ENCODE measurements at places on chromosomes 16 and 17.

- DNase-seq, result no peak
Measured at GRCh38 chr17:32941419-32942032, 13.6 kb downstream of the TMEM98 start.

- no peak for DNase-seq
Measured at GRCh38 chr17:6257336-6257735, 177.6 kb downstream of the AIPL1 start.

DNA sequence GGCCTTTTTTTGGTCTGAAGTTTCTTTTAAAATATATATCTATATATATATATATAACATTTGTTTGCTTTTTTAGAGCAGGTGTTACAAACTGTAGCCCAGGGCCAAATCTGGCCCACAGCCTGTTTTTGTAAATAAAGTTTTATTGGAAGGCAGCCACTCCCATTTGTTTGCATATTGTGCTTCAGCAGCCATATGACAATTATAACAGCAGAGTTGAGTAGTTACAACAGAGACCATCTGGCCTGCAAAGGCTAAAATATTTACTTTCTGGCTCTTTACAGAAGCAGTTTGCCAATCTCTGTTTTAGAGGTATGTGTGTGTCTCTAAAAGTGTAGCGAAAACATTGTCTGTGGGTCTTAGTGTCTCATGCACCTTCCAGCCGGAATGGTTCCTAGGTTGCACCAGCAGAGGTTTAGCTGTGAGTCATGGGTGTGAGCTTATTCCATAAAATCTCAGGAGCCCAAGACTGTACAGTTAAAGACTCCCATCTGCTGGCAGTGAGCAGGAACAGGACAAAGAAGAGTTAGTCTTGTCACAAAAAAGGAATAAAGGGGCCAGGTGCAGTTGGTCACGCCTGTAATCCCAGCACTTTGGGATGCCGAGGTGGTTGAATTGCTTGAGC is 23.8 kb downstream of the LCMT1 start:
- peak; percentile 77 for DNase-seq

DNA sequence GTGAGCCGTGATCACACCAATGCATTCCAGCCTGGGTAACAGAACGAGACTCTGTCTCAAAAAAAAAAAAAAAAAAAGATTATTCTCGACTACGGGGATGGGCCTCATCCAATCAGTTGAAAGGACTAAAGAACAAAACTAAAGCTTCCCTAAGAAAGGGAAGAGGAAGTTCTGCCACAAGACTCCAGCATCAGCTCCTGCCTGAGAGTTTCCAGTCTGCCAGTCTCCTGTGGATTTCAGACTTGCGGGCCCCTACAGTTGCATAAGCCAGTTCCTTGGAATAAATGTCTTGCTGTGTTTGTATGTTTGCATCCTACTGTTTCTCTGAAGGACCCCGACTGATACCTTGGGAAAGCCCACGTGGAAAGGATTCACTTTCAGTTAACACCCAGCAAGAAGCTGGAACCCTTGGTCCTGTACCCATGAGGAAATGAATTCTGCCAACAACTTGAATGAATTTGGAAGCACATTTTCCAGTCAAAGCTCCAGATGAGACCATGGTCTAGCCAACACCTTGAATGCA is 26.3 kb upstream of the FZD2 start:
- DNase-seq, result no peak

GRCh38 chr17:40181205-40181604 is 3.9 kb downstream of the RAPGEFL1 start:
- no peak for DNase-seq

- DNase-seq, result no peak
Measured at GRCh38 chr16:15856901-15857698, at the start of gene MYH11. Gene MYH11 (minus strand): TSS chr16:15857028. CDS start chr16:15838252, 18,776 bp downstream.

DNA sequence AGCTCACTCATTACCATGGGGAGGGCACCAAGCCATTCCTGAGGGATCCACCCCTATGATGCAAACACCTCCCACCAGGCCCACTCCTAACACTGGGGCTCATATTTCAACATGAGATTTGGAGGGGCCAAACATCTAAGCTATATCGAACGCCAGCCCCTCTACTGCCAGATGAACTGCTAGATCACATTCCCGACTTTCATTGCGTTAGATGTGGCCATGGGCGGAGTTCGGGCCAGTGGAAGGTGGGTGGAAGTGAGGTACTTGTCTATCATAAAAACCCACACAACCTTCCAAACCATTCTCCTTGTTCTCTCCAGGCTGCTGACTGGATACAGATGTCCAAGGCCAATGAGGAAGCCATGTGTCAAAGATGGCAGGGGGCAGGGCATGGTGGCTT is 27.0 kb upstream of the ANKRD40CL start:
- no peak for DNase-seq
